Activated CD4-positive, alpha-beta T cell treated with anti-CD3 and anti-CD28 coated beads for 24 hours (primary cell): ENCODE measurements at places on chromosomes 12 and 14.

GRCh38 chr14:62952226-62952625 is 93.0 kb downstream of the KCNH5 start:
- no peak for DNase-seq

GRCh38 chr12:210277-211141 is 3.4 kb downstream of the SLC6A12 start:
- no peak for DNase-seq

DNA sequence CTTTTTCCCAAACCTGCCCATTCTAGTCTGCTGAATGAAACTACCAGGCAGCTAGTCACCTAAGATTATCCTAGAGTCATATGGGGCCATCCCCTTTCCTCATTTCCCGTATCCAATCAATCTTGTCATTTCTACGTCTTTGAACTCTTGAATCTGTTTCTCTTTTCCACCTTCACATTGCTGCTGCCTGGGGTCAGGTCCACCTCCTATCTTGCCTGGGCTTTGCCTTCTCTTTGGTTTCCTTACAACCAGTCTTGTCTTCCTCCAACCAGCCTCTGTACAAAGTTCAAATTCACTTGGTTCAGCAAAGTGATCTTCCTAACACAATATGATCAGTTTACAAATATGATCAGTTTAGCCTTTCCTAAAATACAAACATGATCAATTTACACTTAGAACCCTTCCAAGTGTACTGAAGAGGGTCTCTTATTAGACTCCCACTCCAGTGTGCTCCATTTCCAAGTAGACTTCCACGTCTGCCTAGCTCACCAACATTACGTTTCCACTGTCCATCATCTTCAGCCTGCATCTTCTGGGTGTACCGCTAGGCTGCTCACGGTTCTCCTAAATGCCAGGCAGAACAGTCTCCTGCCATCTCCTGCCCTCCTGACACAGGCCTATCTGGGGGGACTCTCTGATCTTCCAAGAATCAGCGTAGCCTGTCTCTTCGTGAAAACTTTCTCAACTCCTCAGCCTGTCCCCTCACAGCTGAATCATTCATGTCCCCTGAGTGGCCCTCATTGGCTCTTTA is 4.1 kb upstream of the ACVR1B start:
- DNase-seq: no peak

DNA sequence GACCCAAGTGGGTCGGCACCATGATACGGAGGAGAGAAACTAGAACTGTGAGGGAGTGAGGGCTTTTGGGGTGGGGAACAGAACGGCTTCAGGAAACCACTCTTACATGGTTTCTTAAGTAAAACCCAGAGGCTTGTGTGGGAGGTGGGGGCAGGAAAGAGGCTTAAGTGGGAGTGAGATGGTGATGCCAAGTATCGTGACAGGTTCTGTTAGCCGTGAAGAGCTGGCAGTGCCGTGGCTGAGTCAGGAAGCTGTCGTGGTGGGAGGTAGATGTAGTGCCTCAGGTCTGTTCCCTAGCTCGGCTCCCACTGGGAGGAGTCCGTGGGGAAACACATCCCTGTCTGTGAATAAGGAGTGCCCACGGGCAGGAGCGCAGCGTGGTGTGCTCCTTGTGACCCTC is 185.8 kb upstream of the FKBP4 start:
- no peak for DNase-seq
